ENCODE measurements at places on chromosomes 11 and 22. TPM values are rescaled to one million over a fixed set of nuclear protein-coding genes. Genes with fewer than 3 reads are reported as not detected.
A peak's percentile ranks its signal among the peaks of the same experiment; 100 is the strongest.

GRCh38 chr11:102891736-102892135 is 17.0 kb upstream of the MMP12 start:
- no peak for DNase-seq

DNA sequence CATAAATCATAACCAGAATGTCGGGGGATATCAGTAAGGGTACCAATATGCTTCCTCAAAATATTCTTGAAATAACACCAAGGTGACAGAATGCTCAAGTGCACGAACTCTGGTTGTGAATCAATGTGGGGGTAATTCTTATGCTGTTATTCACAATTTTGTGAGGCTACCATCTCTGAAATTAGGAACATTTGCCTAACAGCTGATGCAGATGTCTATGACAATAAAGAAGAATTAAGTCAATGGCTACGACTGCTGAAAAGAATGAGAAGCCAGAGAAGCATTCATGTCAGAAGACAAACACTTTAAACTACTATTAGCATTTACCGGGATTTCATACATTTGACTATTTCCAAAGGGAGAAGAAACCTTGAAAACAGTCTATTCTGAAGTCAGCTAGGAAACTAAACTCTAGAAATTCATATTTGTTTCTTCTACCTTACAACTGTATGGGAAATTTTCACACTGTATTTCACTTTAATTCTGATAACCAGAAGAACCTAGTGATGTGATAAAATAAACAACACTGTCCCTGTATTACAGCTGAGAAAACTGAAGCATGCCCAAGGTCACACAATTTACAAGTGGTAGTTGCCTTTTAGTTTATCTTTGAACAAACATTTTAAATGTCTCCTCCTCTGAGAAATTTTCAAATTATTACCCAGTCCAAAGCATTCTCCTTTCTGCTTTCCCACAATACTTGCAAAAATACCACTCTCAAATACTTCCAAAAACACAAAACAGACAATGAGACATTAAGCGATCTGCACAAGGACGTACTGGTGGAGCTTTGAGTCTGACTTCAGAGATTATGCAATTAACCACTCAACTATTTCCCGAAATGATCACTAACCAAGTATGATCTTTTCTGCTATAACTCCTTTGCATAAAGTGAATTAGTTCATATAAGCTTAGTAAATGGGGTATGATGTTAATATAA is 18.0 kb upstream of the ARHGAP32 start:
- DNase-seq, result no peak

- DNase-seq, result no peak
Observed at GRCh38 chr11:106322106-106322505, 244.6 kb downstream of the AASDHPPT start.

DNA sequence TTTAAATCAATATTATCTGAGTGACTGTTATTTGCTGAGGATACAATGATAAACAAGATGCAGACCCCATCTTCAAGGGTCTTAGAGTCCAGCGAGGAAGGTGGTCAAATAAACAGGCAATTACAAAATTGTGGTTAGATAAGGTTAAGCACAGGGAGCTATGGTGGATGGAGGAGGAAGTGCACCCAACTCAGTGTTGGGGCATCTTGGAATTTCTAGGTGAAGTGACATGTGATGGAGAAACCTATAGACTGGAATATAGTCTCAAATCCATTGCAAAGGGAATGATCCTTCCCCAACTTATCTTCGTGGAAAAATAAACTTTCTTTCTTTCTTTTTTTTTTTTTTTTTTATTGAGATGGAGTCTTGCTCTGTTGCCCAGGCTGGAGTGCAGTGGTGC is 3.4 kb upstream of the PTPRJ start:
- no peak for DNase-seq

DNA sequence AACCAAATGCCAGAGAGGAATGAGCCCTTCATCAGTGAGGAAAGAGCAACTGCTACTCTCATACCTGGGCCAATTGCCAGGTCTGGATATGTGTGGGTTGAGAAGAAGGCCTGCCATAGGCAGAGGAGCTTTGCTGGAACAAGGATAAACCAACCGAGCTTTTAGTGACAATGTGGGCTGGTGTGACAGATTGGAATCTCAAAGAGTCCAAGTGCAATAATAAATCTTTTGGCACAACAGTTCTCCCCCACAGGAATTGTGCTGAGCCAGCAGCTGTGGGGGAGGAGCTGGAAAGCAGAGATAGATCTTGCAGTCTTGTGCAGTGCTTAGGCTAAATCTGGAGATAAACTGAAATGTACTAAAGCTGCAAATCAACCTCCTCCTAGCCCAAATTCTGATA is 79.4 kb upstream of the ISX start:
- no peak for DNase-seq

DNA sequence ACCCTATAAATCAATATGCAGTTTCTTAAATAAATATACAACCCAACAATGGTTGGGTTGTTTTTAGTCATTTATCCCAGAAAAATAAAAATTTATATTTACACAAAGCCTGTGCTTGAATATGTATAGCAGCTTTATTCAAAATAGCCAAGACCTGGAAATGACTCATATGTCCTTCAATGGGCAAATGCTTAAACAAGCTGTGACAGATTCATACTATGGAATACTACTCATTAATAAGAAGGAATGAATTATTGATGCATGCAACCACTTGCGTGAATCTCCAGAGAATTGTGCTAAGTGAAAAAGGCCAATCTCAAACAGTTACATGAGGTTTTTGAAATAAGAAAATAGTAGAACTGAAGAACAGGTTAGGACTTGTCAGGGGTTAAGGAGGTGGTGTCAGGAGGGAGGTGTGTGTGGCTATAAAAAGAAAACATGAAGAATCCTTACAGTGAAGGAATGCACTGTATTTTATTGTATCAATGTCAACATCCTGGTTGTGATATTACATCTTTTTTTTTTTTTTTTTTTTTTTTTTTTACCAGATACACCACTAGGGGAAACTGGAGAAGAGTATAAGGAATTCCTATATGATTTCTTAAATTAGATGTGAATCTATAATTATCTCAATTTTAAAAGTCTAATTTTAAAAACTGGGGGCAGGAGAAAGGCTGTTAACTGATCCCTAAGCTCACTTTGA is 82.4 kb upstream of the CD44 start:
- peak; percentile 39 for DNase-seq

DNA sequence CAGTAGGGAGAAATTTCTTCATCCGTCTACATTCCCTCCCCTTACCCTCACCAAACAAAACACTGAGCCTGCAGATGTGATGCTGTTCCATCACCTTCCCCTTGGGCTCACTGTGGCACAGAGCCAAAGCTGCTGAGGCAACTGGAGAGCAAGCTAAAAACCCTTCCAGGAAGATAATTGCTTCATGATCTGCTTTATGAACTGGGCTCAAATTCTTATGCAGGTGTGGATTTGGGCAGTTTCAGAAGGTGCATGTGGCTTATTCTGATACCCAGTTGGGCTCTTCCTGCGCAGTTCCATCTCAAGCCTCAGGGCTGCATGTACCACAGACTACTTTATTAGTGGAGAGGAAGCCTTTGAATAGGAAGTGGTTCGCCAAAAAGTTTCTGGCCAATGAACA is 58.3 kb downstream of the AAMDC start:
- DNase-seq, result no peak

GRCh38 chr11:3022982-3023381 is 30.9 kb upstream of the NAP1L4 start:
- no peak for DNase-seq

- no peak for DNase-seq
Observed at GRCh38 chr11:122155765-122156527, 39.9 kb upstream of the BLID start.

DNA sequence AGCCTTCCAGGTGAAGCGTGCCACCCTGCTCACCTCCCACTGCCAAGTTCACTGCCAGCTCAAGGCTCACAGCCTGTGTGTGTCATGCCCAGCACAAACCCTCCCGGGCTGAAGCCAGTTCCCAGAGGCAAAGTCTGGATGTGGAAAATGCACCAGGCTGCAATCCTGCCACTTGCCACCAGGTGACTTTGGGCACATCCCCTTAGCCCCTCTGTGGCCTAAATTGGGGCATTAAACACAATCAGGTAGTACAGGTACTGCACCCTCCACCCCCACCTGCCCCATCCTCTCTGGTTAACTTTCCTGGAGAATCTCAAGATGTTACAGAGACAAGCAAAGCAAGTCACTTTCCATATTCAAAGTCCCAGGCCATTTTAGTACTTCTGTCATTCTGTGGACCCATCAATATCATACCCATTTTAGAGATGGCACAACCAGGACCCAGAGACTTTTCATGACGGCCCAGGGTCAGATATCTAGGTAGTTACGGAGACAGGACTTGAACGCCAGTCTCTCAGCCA is 1.8 kb upstream of the RASD2 start:
- no peak for DNase-seq

DNA sequence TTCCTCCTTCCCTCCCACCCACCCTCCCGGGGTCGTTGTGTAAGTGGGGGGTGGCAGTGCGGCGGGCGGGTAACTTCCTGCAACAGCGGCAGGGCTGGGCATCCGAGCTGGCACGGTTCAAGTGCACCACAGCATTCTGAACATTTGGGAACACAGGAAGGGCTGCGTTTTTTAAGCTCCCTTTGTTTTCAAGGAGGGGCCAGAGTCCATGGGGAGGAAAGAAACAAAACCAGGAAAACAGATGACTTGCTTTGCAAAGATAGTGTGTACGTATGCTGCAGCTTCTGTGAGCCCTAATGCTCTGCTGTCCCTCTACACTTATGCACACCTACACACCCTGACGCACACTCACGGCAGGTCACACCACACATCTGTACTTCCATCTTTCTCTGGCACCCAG is 152.5 kb downstream of the FBXO7 start:
- DNase-seq, result no peak

Gene ELF5
- not detected for polyA plus RNA-seq

Gene TXNRD2
- 14.0 TPM for polyA plus RNA-seq

Gene BBOX1
- polyA plus RNA-seq, result not detected

Gene TENM4
- not detected for polyA plus RNA-seq

Gene KRTAP5-1
- polyA plus RNA-seq, result not detected

Gene PANX3
- polyA plus RNA-seq, result not detected

Gene NCF4
- polyA plus RNA-seq, result 1.4 TPM

Gene CHADL
- 0.89 TPM for polyA plus RNA-seq

Gene PARVB
- 0.38 TPM for polyA plus RNA-seq

Gene MAJIN
- not detected for polyA plus RNA-seq

Gene ACTN3
- not detected for polyA plus RNA-seq

Gene OSBP2
- polyA plus RNA-seq, result 0.56 TPM

Gene APLNR
- not detected for polyA plus RNA-seq

All from naive thymus-derived CD4-positive, alpha-beta T cell (primary cell).